ENCODE measurements at places on chromosomes 12 and 14.

GRCh38 chr12:68422956-68423574, 90.9 kb upstream of the MDM1 start:
- DNase-seq: no peak

- DNase-seq: peak; percentile 41
Measured at GRCh38 chr12:41992022-41992421, 152.7 kb downstream of the GXYLT1 start.

DNA sequence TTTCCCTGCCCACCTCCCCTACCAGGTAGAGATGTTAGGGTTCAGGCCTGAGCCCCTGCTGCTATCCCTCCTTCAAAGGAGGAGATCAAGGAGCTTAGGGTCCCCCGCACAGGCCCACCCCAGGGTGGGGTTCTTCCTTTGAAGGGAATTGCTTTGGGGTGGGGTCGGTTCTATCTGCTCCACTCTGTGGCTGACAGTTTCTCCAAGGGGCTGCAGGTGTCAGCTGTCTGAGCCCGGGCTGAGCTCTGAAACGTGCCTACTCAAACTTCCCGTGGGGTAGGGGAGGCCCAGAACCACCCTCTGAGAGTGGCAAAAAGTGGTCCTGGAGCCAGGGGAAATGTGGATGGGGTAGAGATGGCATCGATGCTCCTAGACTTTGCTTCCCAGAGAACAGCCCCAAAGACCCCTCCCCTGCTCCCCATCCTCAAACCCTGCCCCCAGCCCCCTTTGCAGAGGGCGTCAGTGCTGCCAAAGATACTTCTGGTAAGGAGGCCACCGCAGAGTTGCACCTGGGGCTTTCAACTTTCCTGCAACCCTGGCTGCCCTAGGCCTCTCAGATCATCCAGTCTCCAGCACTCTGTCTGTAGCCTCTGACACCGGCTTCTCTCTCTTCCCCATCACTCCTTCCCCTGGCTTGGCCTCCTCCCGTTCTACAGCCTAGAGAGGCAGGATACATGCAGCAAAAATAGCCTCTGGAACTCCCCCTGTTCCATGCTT, 6.3 kb upstream of the CD4 start:
- no peak for DNase-seq

DNA sequence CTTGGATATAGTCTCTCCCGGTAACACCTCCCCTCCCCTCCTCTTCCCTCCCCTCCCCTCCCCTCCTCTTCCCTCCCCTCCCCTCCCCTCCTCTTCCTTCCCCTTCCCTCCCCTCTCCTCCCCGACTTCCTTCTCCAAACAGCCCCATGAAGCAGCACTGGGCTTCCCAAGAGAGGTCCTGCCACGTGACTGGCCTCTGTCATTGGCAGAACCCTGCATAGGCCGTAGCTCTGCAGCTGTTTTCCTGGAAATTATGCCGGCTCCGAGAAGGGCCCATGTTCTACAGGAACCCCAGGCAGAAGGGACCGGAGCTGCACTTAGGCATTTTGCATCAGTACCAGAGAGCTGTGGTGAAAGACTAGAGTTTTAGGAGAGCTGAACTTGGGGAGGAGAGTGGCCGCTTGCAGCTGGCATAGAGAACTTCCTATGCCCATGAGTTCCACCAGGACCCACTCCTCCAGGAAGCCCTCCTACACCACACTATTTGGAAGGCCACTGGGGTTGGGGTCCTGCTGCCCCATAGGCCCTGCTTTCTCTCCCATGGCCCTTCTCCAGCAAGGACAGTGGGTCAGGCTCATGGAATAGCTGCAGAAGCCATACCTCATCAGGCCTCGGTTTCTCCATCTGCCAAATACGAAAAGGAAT, 5.1 kb upstream of the TNFAIP2 start:
- peak; percentile 13 for DNase-seq

- no peak for DNase-seq
Measured at GRCh38 chr14:68384335-68384734, 408.5 kb downstream of the ZFP36L1 start.

- no peak for DNase-seq
Measured at GRCh38 chr14:59221568-59221967, 33.1 kb downstream of the DAAM1 start.

DNA sequence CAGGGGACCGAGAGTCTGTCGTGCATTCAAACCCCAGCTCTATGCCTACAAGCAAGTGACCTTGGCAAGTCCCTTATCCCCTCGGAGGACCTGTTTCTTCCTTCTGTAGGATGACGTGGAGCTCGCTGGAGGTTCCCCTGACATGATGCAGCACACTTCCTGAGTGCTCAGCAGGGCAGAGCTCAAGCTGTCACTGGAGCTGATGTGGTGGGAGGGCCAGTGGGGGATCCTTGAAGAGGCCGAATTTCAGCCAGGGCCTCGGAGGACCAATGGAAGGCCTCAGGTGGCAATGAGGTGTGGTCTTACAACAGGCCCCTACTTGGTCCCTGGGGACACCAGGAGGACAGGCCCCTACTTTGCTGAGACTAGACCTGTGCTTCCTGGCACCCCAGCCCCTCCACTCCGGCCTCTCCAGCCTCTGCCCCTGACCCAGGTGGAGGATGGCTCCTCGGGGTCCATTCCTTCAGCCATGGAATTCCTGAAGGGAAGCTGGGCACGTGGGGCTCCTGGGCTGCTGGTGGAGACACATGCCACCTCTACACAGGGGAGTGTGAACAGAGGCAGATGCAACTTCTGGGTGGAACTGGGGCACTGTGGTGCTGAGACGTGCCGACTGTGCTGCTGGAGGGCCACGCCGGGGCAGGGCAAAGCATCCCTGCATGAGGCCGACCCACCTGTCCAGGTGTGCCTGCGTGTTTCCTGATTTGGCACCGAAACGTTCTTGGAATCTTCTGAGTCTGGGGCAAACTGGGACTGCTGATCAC, 18.7 kb upstream of the KIF26A start:
- no peak for DNase-seq

- peak; percentile 84 for DNase-seq
Measured at GRCh38 chr12:19937161-19937560, 431.2 kb upstream of the PDE3A start.

- peak; percentile 44 for DNase-seq
Measured at GRCh38 chr14:85444635-85445034, 85.3 kb upstream of the FLRT2 start.

- DNase-seq: no peak
Measured at GRCh38 chr12:113612076-113612728, 140.5 kb upstream of the LHX5 start.
